ENCODE measurements at places on chromosomes 2 and 18.

DNA sequence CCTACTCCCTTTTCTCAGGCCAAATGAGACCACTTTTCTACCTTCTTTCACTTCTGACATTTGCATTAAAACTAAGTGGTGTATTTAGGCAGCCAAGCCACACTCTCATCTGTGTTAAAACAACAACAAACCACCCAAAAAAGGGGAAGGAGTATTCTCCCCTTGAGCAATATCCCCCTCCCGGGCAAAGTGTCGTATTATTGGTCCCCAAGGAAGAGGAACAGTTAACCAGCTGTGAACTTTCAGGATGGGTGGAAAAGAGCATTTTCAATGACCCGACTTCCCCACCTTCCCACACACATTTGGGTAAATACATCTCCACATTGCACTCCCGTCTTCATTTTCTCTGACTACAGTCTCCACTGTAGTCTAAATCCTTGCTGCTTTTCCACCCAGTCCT is 44.3 kb downstream of the FEZ2 start:
- DNase-seq = no peak

DNA sequence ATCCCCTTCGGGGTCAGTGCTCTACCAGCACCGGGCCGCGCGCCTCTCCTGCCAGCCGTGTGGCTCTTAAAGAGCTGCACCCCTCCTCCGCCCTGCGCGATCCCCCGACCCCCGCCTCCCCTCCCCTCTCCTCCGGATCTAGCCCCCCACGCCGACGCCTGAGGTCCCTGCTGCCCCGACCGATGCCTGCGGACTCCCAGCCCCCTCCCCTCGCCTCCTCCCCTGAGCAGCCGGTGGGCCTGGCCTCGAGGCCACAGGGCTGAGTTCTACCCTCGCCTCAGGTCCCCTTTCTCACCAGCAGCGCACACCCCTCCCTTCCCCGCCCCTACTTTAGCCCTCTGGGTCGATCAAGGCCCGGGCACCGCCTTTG is 5.8 kb upstream of the SIX3 start:
- DNase-seq = no peak

DNA sequence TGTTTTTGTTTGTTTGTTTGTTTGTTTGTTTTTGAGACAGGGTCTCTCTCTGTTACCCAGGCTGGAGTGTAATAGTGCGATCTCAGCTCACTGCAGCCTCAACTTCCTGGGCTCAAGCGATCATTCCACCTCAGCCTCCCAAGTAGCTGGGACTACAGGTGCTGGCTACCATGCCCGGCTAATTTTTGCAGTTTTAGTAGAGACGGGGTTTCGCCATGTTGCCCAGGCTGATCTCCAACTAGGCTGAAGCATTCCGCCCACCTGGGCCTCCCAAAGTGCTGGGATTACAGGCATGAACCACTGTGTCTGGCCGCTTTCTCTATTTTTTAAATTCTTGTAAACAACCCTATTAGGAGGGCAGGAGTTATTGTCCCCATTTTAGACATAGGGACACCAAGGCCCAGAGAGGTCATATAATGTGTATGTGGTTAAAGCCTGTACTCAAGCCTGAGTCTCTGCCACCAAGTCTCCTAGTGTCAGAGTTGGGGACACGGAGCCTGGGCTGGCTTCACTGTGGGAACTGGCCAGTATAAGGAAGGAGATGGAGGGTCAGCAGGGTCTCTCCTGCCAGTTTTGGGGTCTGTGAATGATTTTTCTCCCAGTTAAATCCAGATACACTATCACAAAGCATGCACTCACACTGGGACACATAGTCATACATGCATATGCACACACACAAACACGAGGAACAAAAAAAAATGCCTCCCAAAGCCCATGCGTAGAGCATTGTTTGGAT is 27.5 kb upstream of the MCFD2 start:
- DNase-seq = no peak

GRCh38 chr2:102336502-102336945 is 19.1 kb upstream of the IL18R1 start:
- DNase-seq = no peak

- DNase-seq = peak; percentile 15
These were observed 843 bp downstream of the CYS1 start for GRCh38 chr2:10079266-10079869.

DNA sequence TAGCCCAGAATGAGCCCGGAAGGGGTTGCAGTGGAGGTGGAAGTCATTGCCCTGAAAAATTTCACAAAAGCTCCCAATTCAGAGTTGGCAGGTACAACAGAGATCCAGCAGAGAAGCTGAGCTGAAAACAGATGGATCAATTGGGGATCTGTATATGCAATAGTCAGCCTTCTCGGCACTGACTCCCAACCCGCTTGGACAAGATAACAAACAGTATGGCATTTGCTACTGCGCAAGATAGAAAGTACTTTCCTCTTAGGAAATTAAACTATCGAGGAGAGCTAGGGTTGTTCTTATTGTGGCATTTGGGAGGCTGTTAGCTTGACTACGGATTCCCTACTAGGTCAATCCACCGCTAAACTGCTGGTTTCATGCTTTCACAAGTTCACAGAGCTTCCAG is 11.6 kb upstream of the IER3IP1 start:
- no peak for DNase-seq

DNA sequence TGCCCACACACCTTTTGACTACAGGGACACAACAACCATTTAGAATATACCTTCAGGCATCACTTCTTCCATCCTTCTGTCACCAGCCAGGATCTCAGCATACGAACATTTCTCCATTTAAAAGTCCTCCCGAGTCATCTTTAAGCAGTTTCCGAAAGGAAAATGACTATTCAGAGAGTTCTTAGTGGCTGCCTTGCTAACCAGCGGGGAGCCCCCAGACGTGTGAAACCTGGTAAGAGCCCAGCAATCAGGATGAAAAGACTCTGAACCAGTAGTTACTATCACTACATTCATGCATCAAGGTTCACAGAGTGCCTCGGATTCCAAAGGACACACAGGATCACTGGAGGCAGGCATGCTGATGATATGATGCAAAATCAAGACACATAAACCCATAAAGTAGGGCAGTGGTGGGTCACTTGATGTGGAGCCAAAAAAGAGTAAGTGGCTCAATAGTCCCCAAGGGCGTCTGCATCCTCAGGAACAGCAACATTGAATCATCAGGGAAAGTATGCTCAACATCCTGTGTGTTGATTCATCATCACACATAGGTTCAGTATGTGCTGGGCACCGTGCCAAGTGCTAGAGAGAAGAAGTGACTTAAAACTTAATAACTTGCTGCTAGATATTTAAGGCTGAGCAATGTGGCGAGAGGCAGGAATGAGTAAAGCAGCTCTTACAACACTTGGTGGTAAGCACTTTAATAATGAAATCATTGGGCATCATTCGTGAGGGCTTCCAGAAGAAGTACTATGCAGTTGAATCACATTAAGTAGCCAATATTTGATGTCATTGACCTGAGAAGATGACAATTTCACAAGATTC is 4.4 kb downstream of the CCL20 start:
- DNase-seq = peak; percentile 100

GRCh38 chr18:11283479-11284161 is 134.3 kb upstream of the PIEZO2 start:
- DNase-seq = no peak

- DNase-seq = no peak
These were observed 28.7 kb upstream of the DCC start for GRCh38 chr18:52311331-52311730.

DNA sequence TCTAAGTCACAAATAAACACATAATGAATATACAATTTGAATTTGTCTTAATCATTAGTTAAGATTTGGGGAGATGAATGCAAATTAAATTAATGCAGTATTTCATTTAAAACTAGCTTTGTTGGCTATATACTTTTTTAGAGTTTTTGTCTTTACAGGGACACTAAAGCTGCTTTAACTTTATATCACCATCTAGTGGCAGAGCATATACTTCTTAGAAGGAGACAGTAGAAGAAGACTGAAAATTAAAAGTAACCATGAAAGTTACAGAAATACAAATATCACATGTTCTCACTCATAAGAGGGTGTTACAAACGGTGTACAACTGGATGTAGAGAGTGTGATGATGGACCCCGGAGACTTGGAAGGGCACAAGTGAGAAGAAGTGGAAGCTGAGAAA is 268.3 kb upstream of the NETO1 start:
- DNase-seq = no peak

DNA sequence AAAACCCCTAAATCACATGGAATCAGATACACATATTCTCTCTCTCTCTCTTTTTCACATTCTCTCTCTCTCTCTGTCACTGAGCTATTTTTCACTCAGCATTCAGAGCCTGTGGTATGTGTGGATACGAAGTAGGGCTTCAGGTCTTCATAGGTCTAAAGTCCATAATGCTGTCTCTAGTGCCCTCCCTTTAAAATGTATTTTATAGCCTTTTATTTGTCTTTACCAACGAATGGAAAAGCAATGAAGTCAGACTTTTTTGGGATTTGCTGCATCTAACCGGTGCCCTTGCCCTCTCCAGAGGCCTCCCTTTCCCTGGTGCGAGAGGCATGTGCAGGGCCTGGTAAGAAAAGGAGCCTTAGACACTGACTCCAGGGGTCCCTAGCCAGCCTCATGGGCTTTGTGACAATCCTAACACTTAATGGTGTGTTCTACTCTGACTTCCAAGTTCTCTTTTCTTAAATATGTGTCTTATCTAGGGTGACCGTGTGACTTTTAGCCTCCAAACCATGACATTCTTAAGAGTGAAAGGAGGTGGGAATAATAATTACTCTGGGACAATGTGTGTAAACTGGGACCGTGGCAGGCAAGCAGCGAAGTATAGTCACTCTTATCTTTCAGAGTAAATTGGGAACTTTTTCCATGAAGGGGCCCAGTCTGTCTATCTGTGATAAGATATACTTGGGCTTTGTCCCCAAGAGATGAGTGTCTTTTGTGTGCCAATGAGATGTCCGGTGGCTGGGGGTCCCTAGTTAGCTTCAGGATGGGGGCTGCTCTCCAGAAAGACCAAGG is 101.1 kb downstream of the B3GNT2 start:
- DNase-seq = no peak

DNA sequence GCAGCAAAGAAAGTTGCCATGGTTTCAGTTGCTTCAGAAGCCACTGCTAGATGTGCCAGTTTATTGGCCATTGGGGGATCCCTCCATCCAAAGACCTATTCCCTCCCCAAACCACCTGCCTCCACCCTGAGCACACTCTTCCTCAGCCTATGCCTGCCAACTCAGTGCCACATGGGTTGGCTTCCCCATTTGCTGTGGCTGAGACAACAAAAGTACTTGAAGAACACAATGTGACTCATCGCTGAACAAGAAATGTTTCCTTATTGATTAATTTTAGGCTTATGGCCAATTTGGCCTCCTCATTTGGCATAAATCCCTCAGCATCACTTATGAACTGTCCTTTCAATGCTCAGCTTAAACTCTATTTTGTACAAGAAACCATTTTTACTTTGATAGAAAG is 215.9 kb downstream of the TMEM247 start:
- no peak for DNase-seq

GRCh38 chr2:32422133-32422532 is 65.3 kb downstream of the BIRC6 start:
- no peak for DNase-seq

DNA sequence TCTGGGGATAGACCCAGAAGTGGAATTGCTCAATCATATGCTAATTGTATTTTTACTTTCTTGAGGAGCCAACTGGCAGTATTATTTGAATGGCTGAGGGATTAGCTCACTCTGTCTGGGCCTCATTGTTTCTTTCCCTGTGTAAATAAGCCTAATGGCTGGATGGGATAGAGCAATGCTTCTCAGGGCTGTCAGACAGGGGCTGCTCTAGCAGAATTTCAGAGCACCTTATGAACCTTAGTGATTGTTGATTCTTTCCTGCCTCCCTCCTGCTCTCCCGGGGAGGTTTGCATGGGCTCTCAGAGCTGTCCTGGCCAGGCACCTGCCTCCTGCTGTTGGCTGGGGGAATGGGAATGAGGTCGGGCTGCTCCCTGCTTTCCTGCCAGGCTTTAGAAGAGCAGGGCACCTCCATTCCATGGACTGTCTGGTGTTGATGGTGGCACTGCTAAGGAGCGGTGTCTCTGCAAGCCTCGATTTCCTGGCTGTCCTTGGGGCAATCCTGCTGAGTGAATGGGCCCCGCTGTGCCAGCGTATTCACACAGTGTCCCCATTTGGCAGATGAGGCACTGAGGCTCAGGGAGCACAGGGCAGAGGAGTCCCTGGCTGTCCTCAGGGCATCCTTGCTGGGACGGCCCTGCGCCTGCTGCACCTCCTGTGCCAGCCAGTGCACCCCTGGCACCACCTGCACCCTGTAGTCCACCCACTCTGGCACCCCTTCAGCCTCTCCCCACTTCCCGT is 468.2 kb upstream of the HS6ST1 start:
- DNase-seq = no peak

DNA sequence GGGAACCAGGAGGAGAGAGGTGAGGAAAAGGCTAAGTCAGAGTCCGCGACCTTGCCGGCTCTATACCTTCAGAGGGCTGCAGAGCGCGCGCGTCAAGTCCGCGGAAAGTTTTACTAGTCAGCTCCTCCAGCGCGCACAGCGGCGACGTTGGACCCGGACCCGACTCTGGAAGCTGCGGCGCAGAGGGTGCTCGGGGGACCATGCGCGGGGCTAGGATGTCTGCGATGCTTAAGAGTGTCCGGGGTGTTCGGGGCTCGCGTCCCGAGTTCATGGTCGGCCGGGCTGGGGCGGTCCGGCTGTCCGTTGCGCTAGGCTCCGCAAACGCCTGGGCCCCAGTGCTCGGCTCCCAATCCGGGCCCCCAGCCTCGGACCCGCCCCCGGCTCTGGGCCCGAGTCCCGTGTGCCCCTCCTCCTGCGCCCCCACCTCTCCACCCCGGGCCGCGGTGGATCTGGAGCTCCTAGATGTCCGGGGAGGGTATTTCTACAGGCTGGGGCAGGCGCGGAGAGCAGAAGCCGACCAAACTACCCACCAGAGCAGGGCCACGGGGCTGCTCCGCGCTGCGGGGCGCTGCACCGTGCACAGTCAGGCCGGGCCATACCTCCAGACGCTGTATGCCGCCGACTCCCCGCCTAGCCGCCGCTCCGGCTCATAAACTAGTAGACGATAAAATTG is at the start of gene LBX2:
Gene LBX2 (minus strand): TSS at position 337 of the 673 bp plus-strand sequence. CDS start 66 bp downstream, at position 271.
- no peak for DNase-seq

DNA sequence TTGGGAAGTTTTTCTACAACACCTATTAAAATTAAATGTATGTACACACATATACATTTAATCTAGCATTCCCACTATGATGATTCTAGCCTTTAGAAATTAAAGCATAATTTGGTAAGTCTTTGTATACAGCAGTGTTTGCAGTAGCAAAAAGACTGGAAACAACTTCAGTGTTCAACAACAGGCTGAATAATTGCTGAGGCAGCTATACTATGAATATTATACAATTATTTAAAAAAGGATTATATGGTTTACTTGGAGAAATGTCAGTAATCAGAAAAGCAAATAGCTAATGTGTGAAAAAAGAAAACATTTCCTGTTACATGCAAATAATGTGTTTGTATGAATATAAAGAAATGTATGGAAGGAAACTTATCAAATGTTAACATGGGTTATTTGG is 1.4 kb upstream of the ZNF638 start:
- no peak for DNase-seq

- no peak for DNase-seq
These were observed 28.9 kb downstream of the LPIN2 start for GRCh38 chr18:2984091-2984490.

All from HS-5 (cell line).